ENCODE measurements at places on chromosomes 12 and 14. TPM values are rescaled to one million over a fixed set of nuclear protein-coding genes. Genes with fewer than 3 reads are reported as not detected.

The SMIM41 gene
- not detected for total RNA-seq

The CMKLR1 gene
- 1.5 TPM for total RNA-seq

The KSR2 gene
- not detected for total RNA-seq

The LETMD1 gene
- total RNA-seq, result 30.0 TPM

The GPX2 gene
- total RNA-seq, result 248 TPM

The CLEC2D gene
- 2.5 TPM for total RNA-seq

The ISCU gene
- 72.9 TPM for total RNA-seq

The YEATS4 gene
- total RNA-seq, result 4.6 TPM

The SRP54 gene
- 42.0 TPM for total RNA-seq

The TNS2 gene
- total RNA-seq, result 116 TPM

The TSPAN19 gene
- not detected for total RNA-seq

The GALNT16 gene
- 1.7 TPM for total RNA-seq

The MYH6 gene
- 0.13 TPM for total RNA-seq

The RFLNA gene
- total RNA-seq, result not detected

The APOF gene
- 112 TPM for total RNA-seq

The ANO2 gene
- 0.87 TPM for total RNA-seq

The POTEG gene
- total RNA-seq, result not detected

The STAC3 gene
- total RNA-seq, result 1.7 TPM

The OGFOD2 gene
- 10.5 TPM for total RNA-seq

The SLC8A3 gene
- not detected for total RNA-seq

The GLT1D1 gene
- 20.2 TPM for total RNA-seq

The CCDC197 gene
- total RNA-seq, result not detected

The IGF1 gene
- 18.9 TPM for total RNA-seq

The TAS2R50 gene
- 1.7 TPM for total RNA-seq

The CLECL1 gene
- total RNA-seq, result not detected

The GPR65 gene
- total RNA-seq, result 1.1 TPM

The RNF212B gene
- not detected for total RNA-seq

The CELA1 gene
- not detected for total RNA-seq

The MAPK1IP1L gene
- total RNA-seq, result 49.8 TPM

The STON2 gene
- 10.0 TPM for total RNA-seq

The PAN2 gene
- total RNA-seq, result 38.8 TPM

The MYO1A gene
- 0.57 TPM for total RNA-seq

The DCN gene
- total RNA-seq, result 107 TPM

The PRR4 gene
- 0.81 TPM for total RNA-seq

The TOMM20L gene
- total RNA-seq, result not detected

The NUBPL gene
- 6.9 TPM for total RNA-seq

The ST8SIA1 gene
- 0.16 TPM for total RNA-seq

The BEST3 gene
- total RNA-seq, result not detected

The PMCH gene
- total RNA-seq, result not detected

The CLEC1A gene
- 2.5 TPM for total RNA-seq

The LAG3 gene
- total RNA-seq, result 1.5 TPM

The RARG gene
- 1.9 TPM for total RNA-seq

The SERPINA9 gene
- 0.18 TPM for total RNA-seq

The ADAMTS20 gene
- not detected for total RNA-seq

The TUBA1A gene
- total RNA-seq, result 6.0 TPM

The C1QL4 gene
- not detected for total RNA-seq

The REP15 gene
- total RNA-seq, result 1.00 TPM

The CD163L1 gene
- 2.2 TPM for total RNA-seq

The COX8C gene
- not detected for total RNA-seq

The PRB2 gene
- not detected for total RNA-seq

The PRIMA1 gene
- not detected for total RNA-seq

The POTEM gene
- total RNA-seq, result not detected

The SERPINA12 gene
- not detected for total RNA-seq

The STAT6 gene
- total RNA-seq, result 61.8 TPM

The SPIC gene
- 0.81 TPM for total RNA-seq
